ENCODE measurements at places on chromosomes 13 and 19.

DNA sequence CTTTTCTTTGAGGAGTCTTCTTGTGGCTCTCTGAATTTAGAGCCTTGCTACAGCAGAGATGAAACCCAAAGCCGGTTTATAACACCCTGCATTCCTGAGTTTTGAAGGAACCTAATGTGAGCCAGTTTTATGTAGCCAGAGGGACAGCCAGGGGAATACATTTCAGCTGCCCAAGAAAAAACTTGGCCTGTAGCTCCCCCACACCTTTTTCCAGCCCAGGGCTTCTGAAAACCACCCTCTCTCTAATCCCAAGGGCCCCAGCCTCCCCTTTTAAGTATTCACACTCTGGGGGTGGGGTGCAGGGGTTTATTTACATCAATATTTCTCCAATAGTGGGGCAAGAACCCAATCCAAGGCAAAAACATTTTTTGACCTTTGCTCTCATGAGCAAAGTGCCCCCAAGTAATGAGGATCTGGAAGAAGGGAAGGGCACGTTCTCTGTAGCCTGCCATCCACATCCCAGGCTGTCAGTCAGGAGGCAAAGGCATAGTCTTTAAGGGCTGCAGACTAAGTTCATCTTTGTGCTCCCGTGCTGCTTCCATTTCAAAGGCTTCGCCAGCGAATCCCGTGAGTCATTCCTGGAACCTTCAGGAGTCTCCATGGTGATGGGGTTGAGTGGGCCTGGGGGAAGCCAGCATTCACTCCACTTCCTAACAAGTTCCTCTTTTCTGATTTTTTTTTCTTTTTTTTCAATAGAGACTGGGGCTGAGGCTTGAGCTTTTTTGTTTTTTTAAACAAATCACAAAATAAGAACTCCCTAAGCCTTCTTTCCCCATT is 33.2 kb upstream of the MEDAG start:
- no peak for DNase-seq

DNA sequence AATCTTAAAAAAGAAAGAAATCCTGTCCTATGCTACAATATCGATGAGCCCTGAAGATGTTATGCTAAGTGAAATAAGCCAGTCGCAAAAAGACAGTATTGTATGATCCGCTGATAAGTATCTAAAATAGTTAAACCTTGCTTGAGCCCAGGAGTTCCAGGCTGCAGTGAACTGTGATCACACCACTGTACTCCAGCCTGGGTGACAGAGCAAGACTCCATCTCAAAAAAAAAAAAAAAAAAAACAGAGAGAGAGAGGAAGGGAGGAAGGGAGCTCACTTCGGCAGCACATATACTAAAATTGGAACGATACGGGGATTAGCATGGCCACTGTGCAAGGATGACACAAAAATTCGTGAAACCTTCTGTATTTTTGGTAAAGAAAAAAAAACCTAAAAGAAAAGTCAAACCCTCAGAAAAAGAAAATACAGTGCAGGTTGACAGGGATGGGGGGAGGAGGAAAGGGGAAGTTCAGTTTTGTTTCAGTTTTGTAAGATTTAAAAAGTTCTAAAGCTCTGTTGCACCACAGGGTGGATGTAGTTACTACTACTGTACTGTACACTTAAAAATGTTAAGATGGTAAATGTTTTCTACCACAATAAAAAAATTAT is 8.4 kb downstream of the CLASRP start:
- DNase-seq: no peak

- no peak for DNase-seq
Observed at GRCh38 chr19:10284065-10284959, 2.4 kb upstream of the ICAM4 start.

DNA sequence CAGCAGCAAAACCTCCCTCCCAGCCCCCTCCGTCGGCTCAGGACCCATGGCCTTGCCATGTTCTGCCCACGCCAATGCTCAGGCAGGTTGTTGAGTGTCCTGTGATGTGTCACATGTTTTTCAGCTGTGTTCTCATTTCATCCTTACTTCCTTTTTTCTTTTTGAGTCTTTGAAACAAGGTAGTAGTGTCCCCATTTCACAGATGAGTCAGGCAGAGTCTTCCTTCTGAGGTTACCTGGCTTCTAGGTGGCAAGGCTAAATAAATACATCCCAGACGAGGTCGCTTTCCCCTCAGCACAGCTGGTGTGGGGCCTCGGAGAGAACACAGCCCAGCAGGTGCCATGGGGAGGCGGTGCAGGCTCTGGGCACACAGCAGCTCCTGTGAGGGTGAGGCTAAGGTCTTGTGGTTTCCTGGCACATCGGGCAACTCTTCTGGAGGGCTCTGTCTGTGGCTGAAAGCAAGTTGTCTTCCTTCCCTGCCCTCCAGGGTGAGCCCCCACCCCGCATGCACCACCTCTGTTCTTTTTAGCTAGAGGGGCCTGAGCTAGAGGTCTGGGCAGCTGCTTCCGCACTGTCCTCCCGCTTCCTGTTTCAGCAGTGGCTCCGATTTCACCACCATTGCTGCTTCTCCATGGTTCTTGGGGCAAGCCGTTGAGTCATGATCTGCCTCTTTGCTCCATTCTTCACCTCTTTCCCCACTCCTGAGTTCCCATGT is 15.1 kb downstream of the PRAM1 start:
- no peak for DNase-seq

DNA sequence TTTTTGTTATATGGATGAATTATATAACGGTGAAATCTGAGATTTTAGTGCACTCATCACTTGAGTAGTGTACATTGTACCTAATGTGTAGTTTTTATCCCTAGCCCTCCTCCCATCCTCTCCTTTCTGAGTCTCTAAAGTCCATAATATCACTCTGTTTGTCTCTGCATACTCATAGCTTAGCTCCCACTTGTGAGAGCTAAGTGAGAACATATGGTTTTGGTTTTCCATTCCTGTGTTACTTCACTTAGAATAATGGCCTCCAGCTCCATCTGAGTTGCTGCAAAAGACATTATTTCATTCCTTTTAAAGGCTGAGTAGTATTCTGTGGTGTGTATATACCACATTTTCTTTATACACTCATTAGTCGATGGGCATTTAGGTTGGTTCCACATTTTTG is 94.0 kb downstream of the SLC10A2 start:
- no peak for DNase-seq

DNA sequence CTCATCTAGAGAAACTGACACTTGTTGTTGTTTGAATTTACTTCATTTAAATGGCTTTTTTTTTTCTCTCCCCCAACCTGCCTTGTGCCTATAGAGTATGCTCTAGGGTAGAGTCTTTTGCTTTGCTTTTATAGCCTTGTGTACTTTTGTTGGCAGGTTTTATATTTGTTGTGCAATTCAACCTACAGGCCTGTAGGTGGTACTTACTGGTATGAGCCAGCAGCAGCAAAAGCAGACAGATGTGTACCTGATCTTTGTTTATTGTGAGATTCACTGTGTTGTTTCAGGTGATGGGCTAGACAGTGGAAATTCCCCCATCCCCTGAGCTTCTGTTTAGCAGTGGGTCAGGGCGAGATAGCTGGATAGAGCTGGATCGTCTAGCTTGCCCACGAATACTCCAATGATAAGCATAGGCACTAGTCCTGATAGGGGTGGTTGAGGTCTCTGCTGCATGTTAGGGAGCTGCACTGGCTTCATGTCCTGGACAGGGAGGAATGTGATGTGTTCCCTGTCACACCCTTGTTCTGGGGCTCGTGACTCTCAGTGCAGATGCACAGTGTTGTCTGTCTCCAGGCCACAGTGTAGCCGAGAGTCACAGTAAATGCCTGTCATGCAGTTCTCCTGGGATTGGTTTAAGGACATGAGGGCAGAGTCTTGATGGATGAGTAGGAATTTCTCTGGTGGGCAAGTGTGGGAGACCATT is 21.3 kb downstream of the DNAJC3 start:
- no peak for DNase-seq

DNA sequence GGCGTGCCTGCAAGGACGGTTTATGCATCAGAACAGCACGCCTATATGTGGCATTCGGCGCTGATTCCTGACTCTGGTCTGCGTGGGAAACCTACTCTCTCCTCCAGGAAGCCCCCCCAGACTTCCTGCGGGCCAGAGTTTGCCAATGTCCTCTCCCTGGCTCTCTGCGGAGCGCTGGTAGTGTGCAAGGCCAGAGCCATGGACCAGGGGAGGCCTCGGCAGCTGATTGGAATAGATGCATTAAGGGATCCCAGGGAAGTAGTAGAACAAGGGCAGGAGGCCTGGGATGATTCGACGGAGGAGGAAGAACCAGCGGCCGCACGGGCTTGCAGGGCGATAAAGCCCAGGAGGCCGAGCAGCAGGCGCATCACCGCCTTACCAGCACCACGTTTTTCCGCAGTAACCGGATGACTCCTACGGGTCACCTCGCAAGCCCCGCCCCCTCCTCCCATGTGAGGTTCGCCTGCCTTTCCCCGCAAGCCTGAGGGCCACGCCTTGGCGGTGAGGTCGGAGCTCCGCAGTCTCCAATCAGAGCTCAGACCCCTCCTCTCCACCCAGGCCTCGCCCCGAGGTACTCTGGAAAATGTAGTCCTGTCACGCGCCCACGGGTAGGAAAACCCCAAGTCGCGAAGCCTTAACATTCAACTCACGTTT is 5.0 kb downstream of the CLEC11A start:
- peak; percentile 58 for DNase-seq

Measured in ureter (tissue), 1 donor.